HepG2 (cell line): ENCODE measurements at places on chromosomes 12 and 14. TPM values are rescaled to one million over a fixed set of nuclear protein-coding genes. Genes with fewer than 3 reads are reported as not detected.

DNA sequence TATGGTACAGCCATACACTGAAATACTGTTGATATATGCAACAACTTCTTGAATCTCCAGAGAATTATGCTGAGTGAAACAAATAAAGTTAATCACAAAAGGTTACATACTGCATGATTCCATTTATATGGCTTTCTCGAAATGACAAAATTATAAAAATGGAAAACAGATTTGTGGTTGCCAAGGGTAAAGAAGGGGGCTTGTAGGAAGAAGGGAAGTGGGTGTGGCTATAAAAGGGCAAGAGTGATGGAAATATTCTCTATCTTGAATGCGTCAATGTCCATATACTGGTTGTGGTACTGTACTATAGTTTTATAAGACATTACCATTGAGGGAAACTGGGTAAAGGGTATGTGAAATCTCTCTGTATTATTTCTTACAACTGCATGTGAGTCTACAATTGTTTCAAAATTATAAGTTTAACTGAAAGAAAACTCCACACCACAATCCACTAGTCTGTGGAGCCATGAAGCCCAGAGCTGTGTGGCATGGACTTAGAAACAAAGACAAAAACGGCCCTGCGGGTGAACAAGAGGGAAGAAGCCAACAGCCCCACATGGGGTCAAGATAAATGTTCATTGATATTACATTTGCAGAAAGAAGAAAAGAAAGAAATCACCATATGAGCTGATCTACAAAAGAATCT lies 18.3 kb upstream of the TSPAN11 start:
- no peaks in the 10 kb centered on the region for H3K36me3 ChIP-seq
- DNase-seq, result no peak
- H3K4me1 ChIP-seq, result peaks cover 27% of the 10 kb centered on the region
- no peak overlapping the region for H3K4me3 ChIP-seq

DNA sequence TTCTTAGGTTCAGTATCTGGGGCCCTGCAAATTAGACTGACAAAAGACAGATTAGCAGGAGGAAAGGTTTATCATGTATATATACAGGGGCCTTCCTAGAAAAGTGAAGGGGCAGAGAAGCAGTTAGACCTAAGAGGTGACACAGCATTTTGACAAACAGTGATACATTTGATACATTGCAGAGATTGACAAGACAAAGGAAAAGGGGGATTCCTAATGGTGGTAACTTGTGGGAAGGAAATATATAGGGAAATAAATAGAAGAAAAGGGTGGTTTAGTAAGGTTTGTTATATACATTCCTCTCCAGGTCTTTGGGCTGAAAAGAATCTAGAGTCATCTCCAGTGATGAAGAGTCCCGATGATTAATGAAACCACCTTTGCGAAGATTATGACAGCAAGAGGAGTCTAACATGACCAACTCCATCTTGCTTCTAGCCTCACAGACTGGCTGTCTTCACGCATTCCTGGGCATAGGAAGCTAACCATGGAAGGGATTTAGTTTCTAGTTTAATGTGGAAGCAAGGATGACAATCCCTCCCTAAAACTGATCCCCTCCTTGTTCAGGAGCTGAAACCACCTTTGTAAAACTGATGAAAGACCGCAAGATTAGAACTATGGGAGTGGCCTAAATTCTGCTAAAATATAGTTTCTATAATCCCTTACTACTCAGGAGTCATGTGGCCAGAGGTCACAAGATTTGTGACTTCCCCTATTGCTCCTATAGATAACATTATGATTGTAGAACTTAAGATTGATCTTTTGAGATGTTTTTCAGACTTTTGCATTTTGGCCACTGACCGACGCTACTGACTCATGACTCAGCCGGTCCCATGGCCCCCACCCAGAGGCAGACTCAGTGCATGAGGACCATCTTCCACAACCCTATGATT lies 31.1 kb upstream of the CPM start:
- H3K27me3 ChIP-seq, result no peaks in the 10 kb centered on the region; the same call in 2 of the 3 replicates
- DNase-seq, result no peak
- no peaks in the 10 kb centered on the region for H3K4me1 ChIP-seq
- no peaks in the 10 kb centered on the region for H3K36me3 ChIP-seq
- H3K27ac ChIP-seq, result no peak overlapping the region

GRCh38 chr12:79451365-79451764 lies 239.4 kb downstream of the PAWR start:
- H3K27ac ChIP-seq, result no peak overlapping the region
- peaks cover 19% of the 10 kb centered on the region for H3K4me1 ChIP-seq
- H3K4me3 ChIP-seq, result no peak overlapping the region
- H3K36me3 ChIP-seq, result no peaks in the 10 kb centered on the region
- DNase-seq, result no peak
- no peaks in the 10 kb centered on the region; the same call in 2 of the 3 replicates for H3K27me3 ChIP-seq

GRCh38 chr12:89247541-89247942 lies 104.8 kb downstream of the DUSP6 start:
- no peaks in the 10 kb centered on the region for H3K36me3 ChIP-seq
- peak; percentile 36 for DNase-seq
- H3K4me1 ChIP-seq, result peaks cover 12% of the 10 kb centered on the region
- H3K27me3 ChIP-seq, result no peaks in the 10 kb centered on the region; the same call in 1 of the 2 replicates
- no peak overlapping the region for H3K27ac ChIP-seq

DNA sequence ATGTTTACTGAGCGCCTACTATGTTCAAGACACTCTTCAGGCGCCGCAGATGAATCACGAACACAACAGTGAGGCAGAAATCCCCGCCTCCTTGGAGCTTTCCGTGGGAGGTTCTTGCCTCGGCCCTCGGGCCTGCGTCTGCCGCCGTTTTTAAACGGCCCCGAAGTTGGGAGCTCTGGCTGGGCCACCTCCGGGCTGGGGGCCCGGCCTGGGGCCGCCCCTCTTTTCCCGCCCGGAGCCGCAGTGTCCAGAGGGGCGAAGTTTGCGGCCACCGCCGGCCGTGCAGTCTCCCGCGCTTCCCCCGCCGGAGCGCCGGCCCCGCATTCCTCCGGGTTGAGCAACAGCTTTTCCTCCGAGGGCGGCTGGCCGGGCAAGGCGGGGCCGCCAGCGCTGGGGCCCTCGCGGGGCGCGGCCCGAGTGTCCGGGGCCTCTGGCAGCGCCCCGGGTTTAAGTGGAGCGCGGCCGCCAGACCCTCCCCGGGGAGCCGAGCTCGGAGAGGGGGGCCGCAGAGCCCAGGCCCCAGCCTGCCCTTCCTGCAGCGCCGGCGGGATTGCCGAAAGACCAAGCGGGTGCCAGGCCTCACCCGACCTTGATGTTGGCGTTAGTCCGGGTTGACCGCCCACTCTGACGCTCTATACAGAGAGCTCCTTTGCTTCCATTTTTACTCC lies 18.7 kb upstream of the CTDSP2 start:
- peak overlapping the region; percentile 74 for H3K4me3 ChIP-seq
- DNase-seq, result no peak
- H3K36me3 ChIP-seq, result no peaks in the 10 kb centered on the region
- no peak overlapping the region for H3K27ac ChIP-seq

- H3K4me1 ChIP-seq, result peaks cover 52% of the 10 kb centered on the region
- H3K27ac ChIP-seq, result no peak overlapping the region
- DNase-seq, result no peak
- H3K27me3 ChIP-seq, result no peaks in the 10 kb centered on the region; the same call in 2 of the 3 replicates
Measured at GRCh38 chr12:2013086-2013485, 8.8 kb upstream of the DCP1B start.

DNA sequence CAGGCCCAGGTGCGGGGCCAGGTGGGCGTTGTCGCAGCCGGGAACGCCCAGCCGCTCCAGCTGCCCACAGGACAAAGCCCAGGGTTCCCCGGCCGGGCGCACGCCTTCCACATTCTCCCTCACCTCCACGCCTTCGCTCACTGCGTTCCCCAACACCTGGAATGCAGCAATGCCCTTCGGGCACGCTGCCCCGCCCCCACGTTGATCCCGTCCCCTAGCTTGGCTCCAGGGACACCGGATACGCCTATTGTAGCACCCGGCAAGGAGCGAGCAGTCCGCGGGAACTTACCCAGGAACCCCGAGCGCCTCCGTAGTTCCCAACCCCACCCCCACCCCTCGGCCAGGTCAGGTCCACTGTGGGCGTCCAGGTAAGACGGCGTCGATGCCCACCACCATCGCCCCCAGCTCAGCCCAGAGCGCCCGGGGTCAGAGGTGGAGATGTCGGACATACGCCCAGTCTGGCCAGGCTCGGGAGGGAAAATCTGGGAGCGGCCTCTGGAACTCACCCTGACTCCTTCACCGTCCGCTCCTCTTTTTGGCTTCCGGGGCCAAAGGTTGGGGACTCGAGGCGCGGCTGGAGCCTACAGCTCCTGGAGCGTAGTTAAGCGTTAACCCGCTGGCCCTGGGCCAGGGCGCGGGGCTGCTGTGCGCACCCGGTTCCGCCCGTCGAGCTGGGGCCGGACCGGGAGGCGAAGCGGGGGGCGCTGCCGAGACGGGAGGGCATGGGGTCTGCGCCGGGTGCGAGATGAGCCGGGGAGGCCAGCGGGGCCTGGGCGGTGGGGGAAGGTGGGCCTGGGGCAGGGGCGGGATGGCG lies 594 bp upstream of the CEP170B start:
- H3K36me3 ChIP-seq, result peaks cover 10% of the 10 kb centered on the region; the same call in 2 of the 3 replicates
- H3K27ac ChIP-seq, result peak overlapping the region; percentile 86
- peak; percentile 85 for DNase-seq
- H3K4me3 ChIP-seq, result peak overlapping the region; percentile 91

DNA sequence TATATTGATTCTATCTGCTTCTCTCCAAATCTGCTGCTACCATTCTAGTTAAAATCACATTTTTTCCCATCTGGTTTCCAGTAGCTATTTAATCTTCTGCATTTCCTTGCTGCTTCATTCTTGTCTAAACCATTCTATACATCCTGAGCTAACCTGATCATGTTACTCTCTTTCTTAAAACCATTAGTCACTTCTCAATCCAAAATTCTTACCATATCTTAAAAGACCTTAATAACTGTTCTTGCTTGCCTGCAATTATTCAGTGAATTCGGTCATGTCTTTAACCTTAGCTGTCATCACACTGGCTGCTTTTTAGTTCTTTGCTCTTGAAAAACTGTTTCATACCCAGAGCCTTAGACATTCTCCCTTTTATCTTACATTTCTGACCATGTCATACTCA lies 56.4 kb upstream of the PZP start:
- DNase-seq, result no peak
- no peak overlapping the region for H3K27ac ChIP-seq
- no peaks in the 10 kb centered on the region for H3K27me3 ChIP-seq
- no peaks in the 10 kb centered on the region for H3K4me1 ChIP-seq
- no peaks in the 10 kb centered on the region for H3K36me3 ChIP-seq

DNA sequence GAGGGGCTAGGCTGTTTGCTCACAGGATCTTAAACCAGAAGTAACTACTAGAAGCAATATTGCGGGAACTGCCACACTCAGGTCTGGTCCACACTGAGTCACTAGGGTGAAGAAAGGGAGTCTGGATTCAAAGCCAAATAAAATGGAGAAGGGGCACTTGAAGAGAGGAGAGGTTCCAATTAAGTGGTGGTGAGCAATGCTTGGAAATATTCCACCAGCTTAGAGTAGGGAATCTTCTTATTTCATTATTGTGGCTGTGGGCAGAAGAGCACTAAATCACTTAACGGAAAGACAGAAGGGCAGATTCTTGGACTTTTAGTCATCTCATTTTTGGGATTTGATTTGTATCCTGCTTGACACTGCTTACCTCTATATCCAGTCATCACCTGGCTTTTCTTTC lies 48.6 kb upstream of the PPP1R12A start:
- no peak for DNase-seq
- H3K36me3 ChIP-seq, result no peaks in the 10 kb centered on the region
- no peaks in the 10 kb centered on the region for H3K27me3 ChIP-seq
- no peak overlapping the region for H3K4me3 ChIP-seq
- H3K4me1 ChIP-seq, result no peaks in the 10 kb centered on the region

GRCh38 chr12:108620236-108620879 lies 13.3 kb downstream of the SELPLG start:
- peaks cover 20% of the 10 kb centered on the region for H3K4me1 ChIP-seq
- DNase-seq, result peak; percentile 71
- H3K27ac ChIP-seq, result no peak overlapping the region
- H3K36me3 ChIP-seq, result no peaks in the 10 kb centered on the region

- DNase-seq, result no peak
- H3K4me3 ChIP-seq, result no peak overlapping the region
- no peak overlapping the region for H3K27ac ChIP-seq
- no peaks in the 10 kb centered on the region for H3K27me3 ChIP-seq
- no peaks in the 10 kb centered on the region for H3K4me1 ChIP-seq
Measured at GRCh38 chr12:89029961-89030360, 322.3 kb downstream of the DUSP6 start.

GRCh38 chr14:85793533-85793932 lies 263.6 kb downstream of the FLRT2 start:
- no peak overlapping the region for H3K27ac ChIP-seq
- H3K36me3 ChIP-seq, result no peaks in the 10 kb centered on the region
- no peak overlapping the region for H3K4me3 ChIP-seq
- H3K4me1 ChIP-seq, result no peaks in the 10 kb centered on the region

DNA sequence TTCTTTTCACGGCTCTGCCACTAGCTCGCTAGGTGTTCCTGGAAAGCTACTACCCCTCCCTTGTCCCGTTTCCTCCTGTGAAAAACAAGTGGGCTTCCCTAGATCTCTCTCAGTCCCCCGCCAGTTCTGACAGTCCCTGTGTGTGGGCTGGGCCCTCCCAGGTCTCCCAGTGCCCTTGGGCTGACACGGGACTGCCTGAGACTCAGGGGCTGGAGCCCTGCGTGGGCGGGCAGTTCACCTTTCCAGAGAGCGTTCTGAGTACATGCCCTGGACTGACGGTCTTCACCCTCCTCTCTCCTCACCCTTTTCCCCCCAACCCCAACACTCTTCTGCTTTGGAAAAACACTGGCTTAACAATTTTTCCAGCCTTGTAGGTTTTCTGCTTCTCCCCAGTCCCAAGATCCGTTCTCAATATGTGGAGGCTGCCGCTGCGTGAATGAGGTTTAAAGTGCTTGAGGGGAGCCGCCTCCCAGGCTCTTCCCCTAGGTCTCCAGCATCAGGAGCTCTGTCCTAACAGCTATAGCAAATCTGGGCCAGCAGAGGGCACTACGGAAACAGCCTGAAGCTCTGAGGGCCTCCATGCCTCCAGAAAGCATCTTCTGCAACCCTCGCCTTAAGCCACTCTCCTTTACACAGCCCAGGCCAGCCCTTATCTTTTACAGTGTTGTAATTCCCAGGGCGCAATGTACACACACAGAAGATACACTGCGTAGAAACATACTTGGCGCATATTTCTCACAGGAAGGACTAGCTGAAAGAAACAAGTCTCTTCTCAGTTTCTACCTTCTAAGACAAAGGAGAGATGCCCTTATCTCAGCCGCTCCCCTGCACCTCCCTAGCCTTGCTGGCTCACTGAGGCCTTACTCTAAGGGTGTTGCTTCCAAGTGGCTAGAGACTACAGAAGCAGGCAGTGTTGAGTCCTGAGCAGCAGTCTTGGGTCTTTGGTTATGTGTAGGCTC lies 10.4 kb upstream of the DCD start:
- peaks cover 16% of the 10 kb centered on the region; the same call in 2 of the 3 replicates for H3K27me3 ChIP-seq

GRCh38 chr12:27960821-27961220 lies 11.7 kb downstream of the PTHLH start:
- H3K27me3 ChIP-seq, result 0 out of 3 replicates have a peak, but pooled peaks cover 6% of the 10 kb centered on the region
- H3K36me3 ChIP-seq, result no peaks in the 10 kb centered on the region
- H3K4me3 ChIP-seq, result no peak overlapping the region

- DNase-seq, result no peak
- no peak overlapping the region for H3K4me3 ChIP-seq
- H3K27me3 ChIP-seq, result no peaks in the 10 kb centered on the region
Measured at GRCh38 chr12:116266631-116267349, 10.7 kb downstream of the MED13L start.

Gene CD69
- polyA plus RNA-seq, result not detected in 2 replicates

Gene CLEC14A
- not detected in 2 replicates for polyA plus RNA-seq

Gene PRORP
- 39.5 and 48.9 TPM in 2 replicates for polyA plus RNA-seq

Gene ADCY6
- polyA plus RNA-seq, result 11.8 and 15.4 TPM in 2 replicates

Gene RNF212B
- polyA plus RNA-seq, result 0.05 TPM in 1 of 2 replicates, not detected in the other

Gene NRXN3
- 0.03 TPM in 1 of 2 replicates, not detected in the other for polyA plus RNA-seq

Gene KCNC2
- polyA plus RNA-seq, result not detected in 2 replicates

Gene UNC79
- polyA plus RNA-seq, result under 0.01 and 0.03 TPM in 2 replicates

Gene MFAP5
- polyA plus RNA-seq, result 0.07 TPM in 1 of 2 replicates, not detected in the other

Gene GDF3
- polyA plus RNA-seq, result not detected in 2 replicates

Gene SARNP
- 46.4 and 59.0 TPM in 2 replicates for polyA plus RNA-seq
